Renal pelvis (tissue), 12 donors: ENCODE measurements at places on chromosomes 16 and 17. TPM values are rescaled to one million over a fixed set of nuclear protein-coding genes. Genes with fewer than 3 reads are reported as not detected.
A peak's percentile ranks its signal among the peaks of the same experiment; 100 is the strongest.

GRCh38 chr16:75273054-75273925 lies 21.9 kb upstream of the BCAR1 start:
- no peak for DNase-seq

NOG gene
- polyA plus RNA-seq: 1.7 TPM

GRCh38 chr17:5668557-5669138 lies 84.3 kb upstream of the NLRP1 start:
- DNase-seq: no peak

GRCh38 chr17:49494986-49495841 lies at the start of gene NGFR:
Gene NGFR (plus strand): TSS chr17:49495293. CDS start chr17:49495418, 125 bp downstream.
- DNase-seq: no peak

RAC3 gene
- polyA plus RNA-seq: 14.6 TPM

GRCh38 chr16:30185683-30186421 lies 2.5 kb downstream of the CORO1A start:
- no peak for DNase-seq

- no peak for DNase-seq
Observed at GRCh38 chr17:60388742-60389141, 3.2 kb downstream of the USP32 start.

DNA sequence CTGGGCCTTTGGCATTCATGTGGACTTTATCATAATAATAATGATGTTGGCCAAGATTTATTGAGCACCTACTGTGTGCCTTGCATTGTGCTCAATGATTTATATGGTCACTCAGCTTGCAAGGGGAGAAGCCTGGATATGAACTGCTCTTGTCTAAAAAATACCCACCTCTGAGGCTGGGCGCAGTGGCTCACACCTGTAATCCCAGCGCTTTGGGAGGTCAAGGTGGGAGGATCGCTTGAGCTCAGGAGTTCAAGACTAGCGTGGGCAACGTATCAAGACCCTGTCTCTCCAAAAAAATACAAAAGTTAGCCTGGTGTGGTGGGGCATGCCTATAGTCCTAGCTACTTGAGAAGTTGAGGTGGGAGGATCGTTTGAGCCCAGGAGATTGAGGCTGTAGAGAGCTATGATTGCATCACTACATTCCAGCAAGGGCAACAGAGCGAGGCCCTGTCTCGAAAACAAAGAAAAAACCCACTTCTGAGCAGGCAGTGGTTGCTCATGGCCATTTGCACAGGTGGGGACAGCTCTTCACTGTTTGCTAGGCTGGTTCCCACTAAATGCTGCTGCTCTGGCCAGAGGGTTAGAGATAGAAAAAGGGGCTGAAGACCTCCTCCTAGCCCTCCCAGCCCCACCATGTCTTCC lies 4.3 kb upstream of the ADGRG1 start:
- DNase-seq: peak; percentile 67

ULK2 gene
- 26.0 TPM for polyA plus RNA-seq

- no peak for DNase-seq
Observed at GRCh38 chr16:15548482-15548891, 94.5 kb downstream of the MARF1 start.

- no peak for DNase-seq
Observed at GRCh38 chr17:49978501-49978900, 9.5 kb downstream of the DLX4 start.

NPIPB13 gene
- polyA plus RNA-seq: 37.4 TPM

DNA sequence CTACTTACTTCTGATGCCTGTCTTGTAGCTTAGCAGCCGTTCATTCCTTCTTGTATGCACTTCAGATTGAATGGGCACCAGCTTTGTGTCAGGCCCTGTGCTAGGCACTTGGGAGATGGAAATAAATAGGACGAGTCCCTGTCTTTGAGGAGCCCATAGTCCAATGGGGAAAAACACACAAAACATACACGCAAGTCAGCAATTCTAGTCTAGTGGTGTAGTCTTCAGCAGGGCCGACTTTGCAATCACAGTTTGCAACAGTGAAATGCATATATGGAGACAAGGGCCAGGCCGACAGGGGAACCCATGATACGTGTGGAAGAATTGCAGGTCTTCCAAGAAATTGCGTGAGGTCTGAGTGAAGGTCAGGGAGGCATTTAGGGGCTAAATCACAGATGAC lies 262.6 kb downstream of the MAF start:
- no peak for DNase-seq

DNA sequence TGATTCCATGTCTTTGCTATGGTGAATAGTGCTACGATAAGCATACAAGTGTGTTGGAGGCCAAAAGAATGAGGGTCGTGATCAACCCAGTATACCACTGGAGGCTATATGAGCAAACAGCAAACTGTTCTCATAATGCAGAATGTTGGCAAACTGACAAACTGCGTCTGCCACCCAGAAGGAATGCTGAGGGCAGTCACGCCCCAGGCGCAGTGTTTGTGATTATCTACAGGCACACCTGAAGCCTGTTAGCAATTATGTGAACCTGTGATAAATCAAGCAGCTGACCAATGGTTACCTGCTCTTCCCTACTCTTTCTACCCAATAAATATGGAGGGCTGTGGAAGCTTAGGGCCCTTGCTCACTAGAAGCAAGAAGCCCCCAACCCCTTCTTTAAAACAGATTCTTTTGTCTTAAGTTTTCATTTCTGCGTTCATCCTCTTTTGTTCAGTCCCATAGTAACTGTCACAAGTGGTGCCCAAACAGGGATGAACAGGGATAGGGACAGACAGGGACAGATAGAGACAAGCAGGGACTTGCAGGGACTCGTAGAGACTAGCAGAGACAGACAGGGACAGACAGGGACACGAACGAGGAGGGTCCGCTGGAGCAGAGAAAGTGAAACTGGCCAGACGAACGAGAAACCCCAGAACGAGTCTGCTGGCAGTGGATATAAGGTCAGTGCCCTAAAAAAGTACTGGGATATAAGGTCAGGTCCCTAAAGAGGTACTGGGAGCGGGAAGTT lies 25.1 kb downstream of the CD300LG start:
- no peak for DNase-seq

DNA sequence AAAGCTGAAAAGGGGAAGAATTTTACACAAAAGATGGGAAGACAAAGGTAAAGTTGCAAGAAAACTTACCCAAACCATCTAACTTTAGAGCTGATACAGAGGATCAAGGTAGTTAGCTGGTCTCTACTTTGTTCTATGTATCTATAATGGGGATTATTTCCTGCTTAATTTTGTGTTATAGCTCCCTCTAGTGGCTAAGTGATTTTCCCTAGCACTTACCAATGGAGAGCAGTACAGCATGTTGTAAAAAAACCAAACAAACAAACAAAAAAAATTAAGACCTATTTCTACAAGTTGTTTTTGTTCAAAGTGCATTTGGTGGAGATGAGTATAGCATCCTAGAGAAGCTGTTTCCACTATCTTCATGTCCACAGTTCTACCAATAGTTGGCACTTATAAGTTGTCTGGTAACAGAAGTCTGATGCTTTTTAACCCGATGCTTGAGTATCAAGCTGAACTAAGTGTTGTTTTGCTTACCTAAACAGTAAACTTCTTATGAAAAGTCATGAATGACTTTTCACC lies 7.5 kb downstream of the SRSF1 start:
- peak; percentile 73 for DNase-seq

SPOP gene
- 66.1 TPM for polyA plus RNA-seq
